ENCODE measurements at places on chromosomes 1 and 21. TPM values are rescaled to one million over a fixed set of nuclear protein-coding genes. Genes with fewer than 3 reads are reported as not detected.
A peak's percentile ranks its signal among the peaks of the same experiment; 100 is the strongest.

PRMT6 gene
- 21.1 TPM for polyA plus RNA-seq

DNA sequence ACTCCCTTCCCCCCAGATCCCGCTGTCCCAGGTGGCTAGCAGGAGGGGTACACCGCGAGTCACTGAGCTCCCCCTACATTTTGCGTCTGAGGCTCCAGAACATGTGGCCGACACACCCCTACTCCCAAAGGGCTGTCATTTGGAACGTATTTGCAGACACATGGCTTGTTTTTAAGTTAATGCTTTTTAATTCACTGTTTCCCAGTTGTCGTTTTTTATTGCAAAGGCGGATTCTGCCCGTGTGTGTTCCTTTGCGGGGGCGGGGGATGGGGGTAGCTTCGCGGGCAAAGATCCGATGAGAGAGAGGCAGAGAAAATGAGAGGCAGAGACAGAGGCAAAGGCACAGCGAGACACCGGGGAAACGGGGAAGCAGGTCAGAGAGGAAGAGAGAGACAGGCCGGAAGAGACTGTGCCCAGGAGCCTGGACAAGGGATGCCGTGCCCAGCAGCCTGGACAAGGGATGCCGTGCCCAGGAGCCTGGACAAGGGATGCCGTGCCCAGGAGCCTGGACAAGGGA, 270.2 kb downstream of the FOXD2 start:
- DNase-seq: no peak

GRCh38 chr1:64242895-64243756, 39.7 kb downstream of the UBE2U start:
- DNase-seq: peak; percentile 54

TNFRSF4 gene
- not detected for polyA plus RNA-seq

GRCh38 chr1:16072095-16072494, 1.4 kb downstream of the FAM131C start:
- no peak for DNase-seq

- no peak for DNase-seq
These were observed 173.5 kb upstream of the LMO4 start for GRCh38 chr1:87155170-87155569.

GRCh38 chr1:36089393-36090121, 865 bp downstream of the ADPRS start:
- peak; percentile 59 for DNase-seq

- DNase-seq: no peak
These were observed 5.9 kb downstream of the ADPRS start for GRCh38 chr1:36094621-36095061.

GRCh38 chr1:14136152-14136763, 436.3 kb downstream of the PRDM2 start:
- DNase-seq: no peak

SORT1 gene
- 34.4 TPM for polyA plus RNA-seq

DNA sequence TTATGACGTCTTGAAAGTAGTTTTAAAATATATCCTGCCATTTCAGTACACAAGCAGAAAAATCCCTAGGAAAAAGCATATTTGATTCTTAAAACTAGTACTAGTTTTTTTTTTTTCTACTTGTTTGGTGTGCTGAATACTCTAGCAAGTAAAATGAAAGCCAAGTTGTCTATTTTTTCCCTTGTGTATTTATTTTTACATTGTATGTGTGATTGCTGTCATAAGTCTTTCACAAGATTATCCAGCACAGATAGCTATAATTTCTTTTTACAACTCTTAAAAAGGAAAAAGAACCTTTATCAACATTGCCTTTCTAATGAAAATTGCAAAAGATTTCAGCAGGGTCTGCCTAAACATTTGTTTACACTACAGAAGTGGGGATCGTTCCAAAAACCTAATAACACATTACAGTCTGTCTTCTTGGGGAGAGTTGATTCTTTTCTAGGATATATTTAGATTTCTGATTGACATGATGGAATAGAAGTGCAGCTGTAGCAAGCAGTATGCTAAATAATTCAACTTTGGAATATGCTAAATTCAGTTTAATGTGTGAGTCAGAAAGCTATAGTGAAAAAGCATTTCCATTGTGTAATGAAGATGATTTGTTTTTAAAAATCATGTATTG, 2.5 kb downstream of the DR1 start:
- no peak for DNase-seq

AMY2B gene
- polyA plus RNA-seq: 9.7 TPM

DNA sequence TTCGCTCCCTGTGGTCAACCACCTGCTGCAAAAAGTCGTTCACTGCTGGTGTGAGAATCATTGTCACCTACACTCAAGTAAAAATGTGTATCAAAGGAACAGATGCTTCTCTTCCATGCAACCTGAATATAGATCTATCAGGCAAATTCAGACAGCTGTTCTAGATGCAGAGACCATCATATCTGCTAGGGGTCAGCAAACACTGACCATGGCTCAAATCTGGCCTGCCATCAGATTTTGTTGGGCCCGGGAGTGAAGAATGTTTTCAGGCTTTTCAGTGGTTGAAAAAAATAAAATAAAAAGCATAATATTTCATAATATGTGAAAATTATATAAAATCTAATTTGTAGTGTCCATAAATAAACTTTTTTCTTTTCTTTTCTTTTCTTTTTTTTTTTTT, 199.6 kb downstream of the RGS7 start:
- no peak for DNase-seq

OR2T11 gene
- not detected for polyA plus RNA-seq

HCRTR1 gene
- polyA plus RNA-seq: 0.68 TPM

LAMTOR5 gene
- polyA plus RNA-seq: 168 TPM

- DNase-seq: peak; percentile 38
These were observed 49.9 kb downstream of the TOMM20 start for GRCh38 chr1:235078480-235079381.

GRCh38 chr1:210143465-210144062, 89.0 kb upstream of the SERTAD4 start:
- peak; percentile 84 for DNase-seq

RASSF5 gene
- polyA plus RNA-seq: 2.3 TPM
